ENCODE measurements at places on chromosomes 1 and 21. TPM values are rescaled to one million over a fixed set of nuclear protein-coding genes. Genes with fewer than 3 reads are reported as not detected.

DNA sequence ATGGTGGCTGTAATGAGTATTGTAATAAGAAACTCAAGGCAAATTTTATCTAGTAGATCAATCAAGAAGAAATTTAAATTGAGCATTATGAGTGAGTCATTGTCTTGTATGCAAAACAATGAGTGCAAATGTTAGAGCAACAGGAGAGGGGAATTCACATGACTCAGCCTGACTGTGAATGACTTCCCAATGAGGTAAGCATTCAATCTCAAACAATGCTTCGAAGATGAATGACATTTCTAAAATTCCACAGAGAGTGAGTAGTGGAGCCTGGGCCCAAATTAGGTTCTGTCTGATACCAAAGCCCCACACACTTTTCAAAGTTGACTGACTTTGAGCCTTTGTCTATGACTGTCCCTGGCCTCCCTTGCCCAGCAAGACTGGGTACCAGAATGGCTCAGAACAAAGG is 738.0 kb downstream of the PTPRU start:
- DNase-seq, result no peak

GRCh38 chr21:45309987-45310381 is 22.3 kb upstream of the POFUT2 start:
- DNase-seq, result no peak

DNA sequence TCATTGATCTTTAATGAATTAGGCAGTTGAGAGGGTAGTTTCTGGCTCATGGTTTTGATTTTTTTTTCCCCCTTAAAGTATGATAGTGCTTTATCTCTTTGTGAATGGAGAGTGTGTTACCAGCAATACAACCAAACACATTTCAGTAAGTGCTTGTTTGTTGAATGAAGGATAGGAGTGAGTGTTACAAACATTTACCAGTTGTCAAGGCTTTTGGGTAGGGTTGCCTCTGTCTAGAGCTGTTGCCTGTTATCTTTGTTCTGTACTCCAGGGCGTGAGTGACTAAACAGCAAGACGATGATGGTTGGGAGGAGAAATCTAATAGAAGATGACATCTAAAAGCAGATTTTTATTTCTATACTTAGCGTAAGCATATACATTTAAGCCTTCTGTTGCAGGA is 21.5 kb downstream of the MAP3K7CL start:
- DNase-seq, result no peak

- DNase-seq, result no peak
These were observed 27.1 kb downstream of the ZBTB17 start for GRCh38 chr1:15948595-15949452.

DNA sequence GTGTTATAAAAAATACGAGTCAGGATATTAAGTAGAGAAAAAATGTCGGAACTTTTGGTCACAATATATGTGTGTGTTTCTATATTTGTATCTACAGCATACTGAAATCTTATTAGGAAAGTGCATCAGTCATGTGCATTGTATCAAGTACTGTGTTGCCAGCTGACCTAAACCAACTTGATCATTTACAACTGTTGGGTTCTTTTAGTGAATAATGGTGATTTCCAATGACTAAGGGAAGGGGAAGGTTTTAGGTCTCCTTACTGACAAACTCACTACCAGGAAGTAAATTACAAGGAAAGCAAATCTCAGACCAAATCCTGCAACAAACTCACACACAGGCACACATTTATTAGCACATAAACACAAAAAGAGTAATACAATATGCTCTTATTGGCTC is 142.7 kb downstream of the TSEN15 start:
- DNase-seq, result no peak

DNA sequence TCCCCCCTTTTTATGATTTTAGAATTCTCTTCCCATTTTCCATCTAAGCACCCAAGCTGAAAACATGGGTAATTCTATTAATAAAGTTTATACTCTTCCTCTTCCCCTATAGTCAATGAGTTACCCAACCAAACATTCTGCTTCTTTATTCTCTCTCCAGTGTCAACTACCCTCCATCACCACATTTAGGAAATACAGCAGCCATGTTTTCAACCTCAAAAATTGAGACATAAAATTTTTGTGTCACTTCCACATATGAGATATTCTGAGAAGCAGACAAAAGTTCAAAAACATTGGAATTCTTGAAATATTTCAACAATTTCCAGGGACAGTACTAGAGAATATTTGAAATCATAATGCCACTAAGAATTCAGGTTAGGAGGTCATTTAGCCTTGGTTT is 64.8 kb upstream of the ATP1A1 start:
- no peak for DNase-seq

- DNase-seq, result no peak
These were observed 6.3 kb upstream of the TNNT2 start for GRCh38 chr1:201383647-201384405.

DNA sequence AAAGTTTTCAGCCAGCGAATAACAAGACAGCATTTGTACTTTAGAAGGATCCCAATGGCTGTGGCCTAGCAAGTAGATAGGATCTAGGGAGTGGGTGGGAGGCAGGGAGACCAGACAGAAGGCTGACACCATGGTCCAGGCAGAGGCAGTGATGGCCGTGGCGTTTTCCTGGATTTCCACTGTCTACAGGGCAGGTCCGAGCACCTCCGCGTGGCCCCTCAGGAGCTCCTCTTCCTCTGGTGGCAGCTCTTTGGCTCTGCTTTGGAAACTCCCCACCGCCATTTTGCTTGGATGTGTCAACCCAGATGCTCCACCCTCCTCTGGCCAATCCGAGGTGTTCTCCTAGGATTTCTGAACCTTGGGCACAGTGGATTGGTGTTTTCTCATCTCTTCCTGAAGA is 25.1 kb downstream of the PADI4 start:
- DNase-seq, result no peak

DNA sequence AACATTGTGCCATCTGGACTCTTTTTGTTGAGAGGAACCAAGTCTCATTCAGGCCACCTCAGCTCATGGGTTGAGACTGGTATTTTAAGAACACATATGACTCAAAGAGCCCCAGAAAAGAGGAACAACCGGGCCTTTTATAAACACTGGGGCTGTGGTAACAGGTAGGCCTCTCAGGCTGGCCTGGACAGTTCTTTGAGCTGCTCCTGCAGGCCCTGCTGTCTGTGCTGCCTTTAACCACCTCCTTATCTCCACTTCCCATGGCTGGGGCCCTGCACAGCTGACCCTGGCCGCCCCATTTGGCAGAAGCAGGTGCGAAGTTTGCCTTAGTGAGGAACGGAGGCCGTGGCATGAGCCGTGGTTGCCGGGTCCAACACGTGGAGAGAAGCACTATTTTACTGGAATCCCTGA is 163.3 kb downstream of the RHOU start:
- DNase-seq, result no peak

DNA sequence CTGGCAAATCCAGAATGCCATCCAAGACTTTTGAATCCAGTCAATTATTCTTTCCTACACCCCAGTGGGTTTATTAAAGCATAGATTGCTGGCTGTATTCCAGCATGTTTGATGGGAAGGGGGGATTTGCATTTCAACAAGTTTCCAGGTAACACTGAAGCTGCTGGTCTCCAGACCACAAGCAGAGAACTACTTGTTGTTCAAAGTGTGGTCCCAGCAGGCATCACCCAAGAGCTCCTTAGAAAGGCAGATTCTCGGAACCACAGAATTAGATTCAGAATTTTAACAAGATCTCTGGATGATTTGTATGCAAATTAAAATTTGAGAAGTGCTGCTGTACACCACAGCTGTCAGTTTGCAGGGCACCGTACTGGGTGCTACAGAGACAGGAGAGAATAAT is 216.3 kb upstream of the FAM78B start:
- DNase-seq, result no peak

DNA sequence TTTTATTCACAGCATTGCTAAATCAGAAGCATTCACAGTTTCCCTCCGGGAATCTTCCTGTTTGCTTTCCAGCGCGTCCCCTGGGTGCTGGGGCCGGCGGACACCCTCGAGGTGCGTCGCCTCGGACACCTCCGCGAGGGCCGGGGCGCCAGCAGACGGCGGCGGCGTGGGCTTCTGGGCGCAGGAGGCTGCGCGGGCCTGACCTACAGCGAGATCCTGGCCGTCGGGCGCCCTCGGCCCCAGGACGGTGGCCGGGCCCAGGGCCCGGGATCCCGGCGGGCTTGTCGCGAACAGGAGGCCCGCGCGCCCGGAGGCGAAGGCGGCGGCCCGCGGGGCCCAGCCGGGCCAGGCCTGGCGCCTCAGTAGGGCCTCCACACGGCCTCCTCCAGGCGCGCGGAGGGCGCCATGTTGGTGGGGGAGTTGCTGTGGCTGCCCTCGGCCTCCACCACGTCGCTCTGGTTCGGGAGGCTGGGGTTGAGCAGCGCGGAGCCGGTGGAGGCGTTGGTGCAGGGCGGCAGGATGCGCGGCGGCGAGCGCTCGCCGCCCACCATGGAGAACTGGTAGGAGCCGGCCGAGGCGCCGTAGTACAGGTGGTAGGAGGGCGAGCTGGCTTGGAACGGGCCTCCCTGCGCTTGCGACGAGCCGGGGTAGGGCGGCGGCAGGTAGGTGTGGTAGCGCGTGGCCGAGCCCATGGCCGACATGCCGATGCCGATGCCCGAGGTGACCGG is 123.1 kb downstream of the CLIC6 start:
- no peak for DNase-seq

DNA sequence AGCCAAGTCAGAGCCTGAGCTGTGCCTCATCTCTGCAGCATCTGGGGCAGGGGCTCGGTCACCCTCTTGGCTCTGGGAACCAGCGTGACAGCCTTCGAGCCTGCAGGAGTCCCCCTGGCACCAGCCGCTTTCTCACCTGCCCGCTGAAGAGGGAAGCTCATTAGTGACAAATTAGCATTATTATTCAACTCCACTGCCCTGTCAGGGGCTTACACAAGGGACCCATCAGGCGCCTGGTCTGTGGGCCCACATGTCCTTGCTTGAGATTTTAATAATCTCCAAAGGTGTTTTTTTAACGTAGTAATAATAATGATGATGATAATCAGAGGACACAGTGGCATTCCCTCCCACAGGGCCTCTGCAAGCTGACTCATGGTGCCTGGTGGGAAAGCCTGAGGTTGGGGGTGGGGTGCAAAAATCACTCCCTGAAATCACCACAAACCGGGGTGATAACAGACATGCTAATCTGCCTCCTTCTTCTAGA is 98.1 kb upstream of the IGSF21 start:
- DNase-seq, result no peak

- no peak for DNase-seq
These were observed 130.3 kb upstream of the EDN2 start for GRCh38 chr1:41614818-41615217.

DNA sequence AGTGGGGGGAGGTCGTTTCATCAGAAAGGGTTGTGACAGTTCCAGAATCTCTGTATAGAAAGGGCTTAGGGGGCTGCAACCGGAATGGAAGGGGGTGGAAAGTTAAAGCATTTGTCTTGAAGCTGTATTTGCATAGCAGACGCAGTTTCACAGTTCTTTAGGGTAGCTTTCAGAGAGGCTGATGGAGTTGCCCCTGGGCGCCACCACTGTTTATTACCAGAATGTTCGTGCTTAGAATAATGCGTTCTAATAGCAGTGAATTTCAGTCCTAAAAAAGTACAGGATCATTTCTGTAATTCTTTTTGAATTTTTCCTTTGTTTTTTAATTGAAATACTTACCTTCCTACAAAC is 1.3 kb downstream of the EXO1 start:
- no peak for DNase-seq

DNA sequence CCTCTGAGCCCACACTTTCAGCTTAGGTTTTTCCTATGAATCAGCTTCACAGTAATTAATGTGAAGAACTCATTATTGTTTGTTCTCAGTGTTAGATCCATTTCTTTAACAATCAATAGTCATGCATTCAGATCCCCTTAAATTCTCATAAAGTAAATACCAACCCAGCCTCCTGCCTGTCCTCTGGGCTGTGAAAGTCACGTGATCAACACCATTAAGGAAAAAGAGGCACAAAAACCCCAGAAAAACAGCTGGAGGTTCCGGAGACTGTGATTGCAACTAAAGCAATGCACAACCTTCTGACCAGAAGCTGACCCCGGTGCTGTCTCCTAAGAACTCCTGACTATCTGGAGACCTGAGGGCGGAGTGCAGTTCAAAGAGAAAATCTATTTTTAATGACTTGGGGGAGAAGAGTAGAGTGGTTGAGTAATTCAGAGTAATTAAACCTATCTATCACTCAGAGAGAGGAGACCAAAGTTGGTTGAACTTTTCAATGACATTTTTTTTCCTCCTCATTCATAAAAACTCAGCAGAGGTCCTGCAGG is 132.5 kb downstream of the PLXNA2 start:
- no peak for DNase-seq

GRCh38 chr21:16837721-16838120 is 675.1 kb upstream of the CXADR start:
- no peak for DNase-seq

GRCh38 chr1:209335178-209335577 is 248.3 kb upstream of the CAMK1G start:
- no peak for DNase-seq

- DNase-seq, result no peak
These were observed 83.8 kb upstream of the HOOK1 start for GRCh38 chr1:59730759-59731478.

DNA sequence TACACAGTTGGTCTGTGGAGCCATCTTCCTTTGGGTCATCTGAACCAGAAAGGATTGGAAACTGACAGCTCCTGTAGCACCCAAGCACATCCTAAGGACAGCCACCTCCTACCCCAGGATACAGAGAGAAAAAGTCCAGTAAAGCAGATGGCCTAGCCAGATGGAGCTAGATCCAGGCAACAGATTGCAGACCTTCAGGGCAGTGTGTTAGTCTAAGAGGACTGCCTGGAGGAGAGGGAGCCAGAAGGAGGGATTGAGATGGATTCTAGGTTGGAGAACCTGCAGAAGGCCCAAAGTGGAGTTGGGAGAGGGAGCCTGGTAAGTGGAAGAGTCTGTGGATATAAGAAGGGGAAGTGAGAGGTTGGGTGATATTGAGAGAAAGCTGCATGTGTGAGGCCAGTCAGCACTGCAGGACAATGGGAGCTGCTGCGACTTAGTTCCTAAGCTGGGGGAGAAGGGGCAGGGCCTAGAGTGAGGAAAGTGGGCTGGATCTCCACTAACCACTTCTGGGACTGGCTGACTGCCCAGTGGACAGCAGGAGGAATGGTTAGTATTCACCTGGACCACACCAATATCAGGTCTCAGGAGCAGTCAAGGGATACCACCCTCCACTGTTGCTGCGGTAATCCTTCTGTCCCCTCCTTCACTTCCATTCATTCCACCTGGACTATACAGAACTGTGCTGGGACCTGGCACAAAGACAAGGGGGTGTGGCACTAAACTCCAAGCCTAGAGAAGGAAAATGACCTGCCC is 13.4 kb downstream of the BCAN start:
- no peak for DNase-seq

- no peak for DNase-seq
These were observed 846 bp downstream of the NSUN4 start for GRCh38 chr1:46341222-46342083.

Gene AURKAIP1
- polyA plus RNA-seq, result 216 TPM

Gene LDLRAD2
- polyA plus RNA-seq, result 0.29 TPM

Gene ITGB2
- polyA plus RNA-seq, result 1,416 TPM

Gene SLC5A9
- polyA plus RNA-seq, result not detected

Gene BSND
- polyA plus RNA-seq, result not detected

Gene BRDT
- polyA plus RNA-seq, result not detected

Gene NEGR1
- not detected for polyA plus RNA-seq

Gene PROX1
- polyA plus RNA-seq, result not detected

Gene SAMSN1
- polyA plus RNA-seq, result 19.6 TPM

Gene F13B
- polyA plus RNA-seq, result not detected

Gene DISP1
- 5.1 TPM for polyA plus RNA-seq

Data from immature natural killer cell (primary cell).